ENCODE measurements at places on chromosomes 12 and 14. TPM values are rescaled to one million over a fixed set of nuclear protein-coding genes. Genes with fewer than 3 reads are reported as not detected.

GRCh38 chr12:77236066-77236465 lies 170.7 kb upstream of the E2F7 start:
- DNase-seq: no peak

GRCh38 chr14:69580009-69580577 lies 5.4 kb upstream of the CCDC177 start:
- no peak for DNase-seq

- no peak for DNase-seq
Observed at GRCh38 chr12:131552492-131552863, 158.4 kb upstream of the SFSWAP start.

- DNase-seq: no peak
Observed at GRCh38 chr12:96322720-96323119, 77.5 kb downstream of the CDK17 start.

DNA sequence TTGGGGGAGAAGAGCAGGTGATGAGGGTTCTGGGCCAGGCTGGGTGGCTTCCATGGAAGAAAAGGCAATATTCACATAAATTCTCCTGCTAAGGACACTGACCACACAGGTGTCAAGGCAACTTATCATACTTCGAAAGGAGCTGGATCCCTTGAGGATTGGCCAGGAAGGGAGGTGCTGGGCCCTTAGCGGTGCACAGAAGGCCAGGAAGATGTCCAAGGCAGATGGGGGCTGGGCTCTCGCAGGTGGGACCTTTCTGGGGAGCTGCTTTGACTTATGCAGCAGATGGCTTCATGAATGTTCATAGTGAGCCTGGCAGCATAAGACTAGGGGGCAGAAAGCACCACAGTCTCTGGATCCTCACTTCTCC lies 3.9 kb downstream of the CD63 start:
- peak; percentile 54 for DNase-seq

GRCh38 chr14:102220031-102220430 lies 80.3 kb downstream of the WDR20 start:
- DNase-seq: no peak

- no peak for DNase-seq
Observed at GRCh38 chr12:78683031-78683430, 181.5 kb upstream of the SYT1 start.

- no peak for DNase-seq
Observed at GRCh38 chr12:110245369-110245772, 35.7 kb upstream of the ATP2A2 start.

FAM222A gene
- 6.1 TPM for total RNA-seq

SLC17A8 gene
- not detected for total RNA-seq

DNA sequence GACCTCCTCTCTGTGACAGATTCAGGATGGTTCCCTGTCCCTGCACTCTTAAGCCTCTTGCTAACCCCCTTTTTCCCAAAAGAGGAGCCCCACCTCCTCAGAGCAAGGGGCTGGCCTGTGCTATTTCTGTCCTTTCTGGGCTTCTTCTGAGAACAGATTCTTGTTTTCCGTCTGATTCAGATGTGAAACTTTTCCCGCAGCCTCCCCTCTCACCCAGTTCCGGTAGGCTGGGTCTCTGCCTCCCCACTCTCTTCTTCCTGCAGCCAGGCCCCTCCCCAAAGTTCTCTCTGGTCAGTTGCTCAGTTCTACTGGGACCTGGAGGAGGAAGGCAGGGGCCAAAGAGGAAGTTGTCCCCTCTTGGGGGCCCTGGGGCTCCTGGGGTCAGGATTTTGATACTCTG lies 11.8 kb downstream of the PDE1B start:
- peak; percentile 28 for DNase-seq

DNA sequence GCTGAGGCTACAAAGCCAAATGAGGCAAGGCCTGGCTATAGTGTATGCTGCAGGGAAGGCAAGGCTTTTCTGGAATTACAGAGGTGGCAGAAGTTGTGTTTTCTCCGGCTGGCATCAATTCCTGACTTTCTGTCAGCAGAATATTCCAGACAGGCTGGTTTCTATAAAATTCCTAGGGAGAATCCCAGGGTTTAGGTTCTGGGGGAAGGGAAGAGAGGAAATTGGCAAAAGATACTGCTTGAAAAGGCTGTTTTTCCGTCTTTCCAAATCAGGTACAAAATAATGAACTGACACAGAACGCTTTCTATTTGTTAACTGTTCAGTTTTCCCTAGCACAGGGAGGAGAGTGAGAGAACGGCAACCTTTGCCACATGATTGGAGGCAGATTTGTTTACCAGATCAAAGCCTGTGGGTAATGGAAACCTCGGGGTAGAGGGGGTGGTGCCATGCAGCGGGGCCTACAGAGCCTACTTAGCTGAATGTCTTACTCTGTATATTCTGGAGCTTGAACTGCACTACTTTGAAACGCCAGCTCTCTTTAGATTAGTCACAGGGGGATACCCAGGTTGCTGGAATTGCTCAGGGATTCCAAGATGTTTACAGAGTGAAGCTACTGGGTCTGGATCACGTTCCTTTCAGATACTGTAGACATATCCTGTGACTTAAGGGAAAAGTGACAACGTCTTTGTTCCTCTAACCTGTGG lies 65.8 kb upstream of the DACT1 start:
- DNase-seq: no peak

- no peak for DNase-seq
Observed at GRCh38 chr12:89538897-89539296, 13.1 kb upstream of the POC1B start.

DNA sequence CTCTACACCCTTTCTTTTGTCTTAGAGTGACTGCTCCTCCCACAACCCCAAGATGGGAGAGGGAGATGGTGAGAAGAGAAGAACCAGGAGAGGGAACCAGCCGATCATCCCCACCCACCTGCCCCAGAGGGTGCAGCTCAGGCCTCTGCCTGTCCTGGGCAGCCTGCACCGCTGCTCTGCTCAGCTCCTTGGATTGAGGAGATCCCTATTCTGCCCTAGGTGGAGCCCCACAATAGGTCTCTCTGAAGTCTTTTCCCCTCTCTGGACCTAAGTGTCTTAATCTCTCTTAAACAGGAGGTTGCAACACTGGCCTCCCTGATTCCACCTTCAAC lies 2.2 kb downstream of the ANKRD33 start:
- DNase-seq: no peak

DNA sequence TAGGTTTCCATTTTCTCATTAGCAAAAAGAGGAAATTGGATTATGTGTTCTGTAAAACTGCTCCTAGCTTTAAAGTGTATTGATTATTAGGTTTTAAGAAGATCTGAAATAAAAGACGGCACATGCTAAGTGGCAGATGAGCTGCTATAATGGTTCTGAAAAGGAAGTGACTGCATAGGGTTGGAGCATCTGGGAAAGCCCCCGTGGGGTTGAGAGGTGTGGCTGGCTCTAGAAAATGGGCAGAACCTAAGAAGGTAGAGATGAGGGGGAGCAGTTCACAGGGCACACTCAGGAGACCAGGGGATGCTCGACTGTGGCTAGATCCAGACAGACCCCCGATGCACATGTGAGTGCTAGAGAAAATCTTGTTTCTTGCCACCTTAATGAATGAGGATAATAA lies 1.9 kb downstream of the IFNG-AS1 start:
- no peak for DNase-seq

GRCh38 chr14:75539162-75539560 lies 16.9 kb downstream of the BATF start:
- DNase-seq: no peak

- no peak for DNase-seq
Observed at GRCh38 chr12:48690990-48691389, 9.0 kb upstream of the KANSL2 start.

- DNase-seq: no peak
Observed at GRCh38 chr12:65800937-65801336, 23.3 kb upstream of the HMGA2 start.

DNA sequence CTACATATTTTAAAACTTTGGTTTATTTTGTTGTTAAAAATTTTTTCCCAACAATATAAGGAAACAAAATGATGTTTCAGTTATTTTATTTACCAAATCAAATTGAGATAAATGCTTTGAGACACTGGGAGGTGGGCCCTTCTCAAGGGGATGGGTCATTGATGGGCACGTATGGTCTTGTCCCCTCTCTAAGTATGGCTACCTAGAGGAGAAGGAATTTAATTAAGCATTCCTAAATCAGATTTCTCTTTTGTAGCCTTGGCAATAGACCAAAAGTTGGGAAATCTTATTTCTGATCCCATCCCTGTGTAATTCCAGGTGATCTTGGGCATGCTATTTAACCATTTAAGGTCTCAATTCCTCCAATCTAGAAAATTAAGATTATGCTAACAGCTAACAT lies 79.0 kb downstream of the SCN8A start:
- DNase-seq: no peak

MYO1H gene
- not detected for total RNA-seq

DNA sequence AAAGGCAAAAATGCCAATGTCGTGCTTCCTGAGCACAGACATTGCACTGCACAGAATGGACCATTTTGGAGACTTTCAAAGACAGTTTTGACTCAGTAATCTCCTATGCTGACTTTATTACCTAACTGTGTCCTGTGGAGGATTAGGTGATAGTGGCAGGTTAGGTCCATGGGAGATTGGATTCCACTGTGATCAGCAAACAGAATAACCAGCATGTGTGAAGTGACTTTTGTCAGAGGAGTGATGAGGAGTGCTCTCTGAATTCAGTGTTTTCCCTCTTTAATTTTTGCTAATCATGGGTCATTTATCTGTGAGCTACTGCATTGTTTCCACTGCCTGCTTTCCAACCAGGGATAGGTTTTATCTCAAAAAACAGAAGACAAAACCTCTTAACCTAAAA lies 662.5 kb downstream of the DIO2 start:
- DNase-seq: no peak

NEUROD4 gene
- not detected for total RNA-seq

GRCh38 chr12:100795174-100795799 lies 711 bp downstream of the ANO4 start:
- no peak for DNase-seq

GRCh38 chr12:25529738-25530137 lies 23.3 kb downstream of the LMNTD1 start:
- no peak for DNase-seq

- DNase-seq: no peak
Observed at GRCh38 chr12:130762319-130762675, 46.2 kb upstream of the RIMBP2 start.

- no peak for DNase-seq
Observed at GRCh38 chr12:102249079-102249841, 51.6 kb upstream of the PMCH start.

DNA sequence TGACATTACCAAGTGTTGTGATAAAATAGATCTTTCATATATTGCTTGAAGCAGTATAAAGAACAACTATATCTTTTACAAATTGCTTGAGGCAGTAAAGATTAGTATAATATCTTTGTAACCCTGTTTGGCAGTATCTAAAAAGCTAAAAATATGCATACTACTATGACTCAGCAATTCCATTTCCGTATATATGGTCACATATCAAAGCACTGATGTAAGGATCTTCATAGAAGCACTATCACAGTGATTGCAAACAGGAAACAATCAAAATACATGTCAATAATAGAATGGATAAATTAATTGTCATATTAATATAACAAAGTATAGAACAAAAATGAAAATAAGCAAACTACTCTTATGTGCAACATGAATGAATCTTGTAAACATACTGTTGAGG lies 158.4 kb upstream of the IGF1 start:
- no peak for DNase-seq

- DNase-seq: no peak
Observed at GRCh38 chr12:131436922-131437705, 273.8 kb upstream of the SFSWAP start.

Data from psoas muscle (tissue), 8 donors.